CD4-positive, CD25-positive, alpha-beta regulatory T cell (primary cell): ENCODE measurements at places on chromosomes 2 and 18. TPM values are rescaled to one million over a fixed set of nuclear protein-coding genes. Genes with fewer than 3 reads are reported as not detected.

ACTR2 gene
- total RNA-seq, result 275 TPM

- no peak overlapping the region for H3K27ac ChIP-seq
- H3K36me3 ChIP-seq, result no peaks in the 10 kb centered on the region
- H3K27me3 ChIP-seq, result no peaks in the 10 kb centered on the region
- H3K4me1 ChIP-seq, result no peaks in the 10 kb centered on the region
- H3K4me3 ChIP-seq, result no peak overlapping the region
Observed at GRCh38 chr2:119123389-119123788, 35.2 kb downstream of the C1QL2 start.

DNPEP gene
- 74.0 TPM for total RNA-seq

DNA sequence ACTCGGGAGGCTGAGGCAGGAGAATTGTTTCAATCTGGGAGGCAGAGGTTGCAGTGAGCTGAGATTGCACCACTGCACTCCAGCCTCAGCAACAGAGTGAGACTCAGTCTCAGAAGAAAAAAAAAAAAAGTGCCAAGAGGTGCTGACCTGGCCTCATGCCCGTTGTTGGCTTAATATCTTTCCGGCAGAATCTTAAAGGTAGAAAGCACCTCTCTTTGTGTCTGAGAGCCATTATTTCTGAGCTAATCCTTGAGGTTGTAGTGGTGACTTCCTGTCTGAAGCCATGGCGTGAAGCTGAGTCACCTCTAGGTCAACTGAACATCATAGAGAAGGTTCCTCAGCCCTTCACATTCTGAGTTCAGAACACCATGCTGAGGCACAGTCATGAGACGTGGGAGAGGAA is 60.4 kb downstream of the WDSUB1 start:
- DNase-seq, result no peak
- no peak overlapping the region for H3K27ac ChIP-seq
- no peaks in the 10 kb centered on the region for H3K4me1 ChIP-seq

CROCC2 gene
- total RNA-seq, result not detected

GRCh38 chr18:53952700-53953099 is 271.8 kb downstream of the MBD2 start:
- H3K4me3 ChIP-seq, result no peak overlapping the region
- H3K4me1 ChIP-seq, result no peaks in the 10 kb centered on the region
- no peak for DNase-seq
- no peaks in the 10 kb centered on the region for H3K36me3 ChIP-seq
- no peak overlapping the region for H3K27ac ChIP-seq

ANKRD30B gene
- not detected for total RNA-seq

DNA sequence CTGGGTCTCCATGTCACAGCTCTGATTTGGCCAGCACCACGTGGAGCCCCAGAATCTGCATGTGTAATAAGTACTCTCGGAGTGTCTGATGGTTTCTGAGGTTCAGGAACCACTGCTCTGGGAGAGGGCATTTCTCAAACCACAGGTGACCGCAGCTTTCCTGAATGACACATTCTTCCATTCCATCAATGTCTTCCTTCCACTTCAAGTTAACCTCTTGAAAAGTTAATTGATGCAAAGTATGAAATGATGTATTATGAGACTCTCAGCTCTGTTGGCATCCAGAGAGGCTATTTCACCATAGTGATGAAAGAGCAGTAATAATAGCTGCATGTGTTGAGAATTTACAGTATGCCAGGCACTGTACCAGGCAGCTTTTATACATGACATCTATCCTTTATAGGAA is 61.3 kb upstream of the CRIM1 start:
- no peaks in the 10 kb centered on the region for H3K36me3 ChIP-seq
- H3K4me1 ChIP-seq, result no peaks in the 10 kb centered on the region
- H3K27ac ChIP-seq, result no peak overlapping the region
- no peaks in the 10 kb centered on the region for H3K27me3 ChIP-seq
- H3K4me3 ChIP-seq, result no peak overlapping the region
